Fibroblast of skin of back (primary cell): ENCODE measurements at places on chromosomes 3 and 15.
A peak's percentile ranks its signal among the peaks of the same experiment; 100 is the strongest.

DNA sequence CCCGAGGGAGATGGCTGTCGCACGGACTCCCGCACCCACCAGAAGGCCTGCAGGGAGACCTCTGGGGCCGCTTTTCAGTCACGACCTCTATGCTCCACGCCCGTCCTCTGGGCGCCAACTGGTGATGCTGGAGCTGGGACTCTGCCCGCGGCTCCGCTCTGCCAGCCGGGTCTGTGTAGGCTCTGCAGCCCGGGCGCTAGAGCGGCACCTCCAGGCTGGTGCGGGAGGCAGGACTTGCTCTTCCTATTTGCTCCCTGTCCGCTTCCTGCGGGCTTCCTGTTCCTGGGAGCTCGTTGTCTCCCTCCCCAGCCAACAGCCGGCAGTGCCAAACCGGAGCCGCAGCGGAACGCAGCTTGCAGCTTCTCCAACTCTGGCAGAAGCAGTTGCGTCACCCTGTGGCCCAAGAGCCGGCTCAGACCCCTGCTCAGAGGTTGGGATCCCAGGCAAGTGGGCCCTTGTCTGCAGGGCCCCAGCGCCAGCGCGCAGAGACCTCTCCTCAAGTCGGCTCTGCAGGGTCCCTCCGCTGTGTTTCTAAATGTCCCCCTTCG, 285.9 kb downstream of the XXYLT1 start:
- peak; percentile 33 for DNase-seq

DNA sequence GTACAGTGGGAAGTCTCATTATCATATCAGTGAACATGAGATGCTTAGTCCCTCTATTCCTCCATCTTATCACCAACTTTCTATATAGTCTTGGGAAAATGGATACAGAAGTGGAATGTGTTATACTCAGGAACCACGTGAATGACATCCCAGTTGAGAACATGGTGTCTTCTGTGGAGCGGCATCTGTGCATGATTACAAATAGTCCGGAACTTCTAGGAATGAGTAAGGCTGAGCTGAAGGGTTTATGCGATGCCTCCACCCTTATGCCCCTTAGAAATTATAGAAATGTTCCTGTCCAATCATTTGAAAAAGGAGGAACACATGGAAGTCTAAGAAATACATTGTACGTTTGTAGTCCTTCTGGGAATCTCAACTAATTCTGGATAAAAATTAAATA, 64.8 kb upstream of the TMEM108 start:
- DNase-seq: no peak

DNA sequence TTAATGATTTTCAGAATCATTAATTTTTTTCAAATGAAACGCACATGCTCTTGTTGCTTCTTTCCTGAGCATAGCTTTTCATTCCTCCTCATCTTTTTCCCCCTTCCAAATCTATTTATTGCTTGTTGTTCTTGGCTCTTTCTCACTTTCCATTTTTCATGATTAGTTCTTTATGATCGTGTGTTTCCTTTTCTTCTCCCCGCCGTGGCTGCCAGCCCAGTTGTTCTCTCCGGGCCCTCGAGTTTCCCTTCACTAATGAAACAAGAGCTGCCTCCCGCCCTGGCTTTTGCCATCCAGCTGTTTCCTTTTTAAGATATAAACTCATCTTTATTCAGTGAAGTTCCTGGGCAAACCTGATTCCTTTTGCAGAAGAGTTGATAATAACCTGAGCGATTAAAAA, 170.2 kb upstream of the NR2F2 start:
- DNase-seq: no peak

- no peak for DNase-seq
Observed at GRCh38 chr15:74434263-74435136, 742 bp upstream of the SEMA7A start.

DNA sequence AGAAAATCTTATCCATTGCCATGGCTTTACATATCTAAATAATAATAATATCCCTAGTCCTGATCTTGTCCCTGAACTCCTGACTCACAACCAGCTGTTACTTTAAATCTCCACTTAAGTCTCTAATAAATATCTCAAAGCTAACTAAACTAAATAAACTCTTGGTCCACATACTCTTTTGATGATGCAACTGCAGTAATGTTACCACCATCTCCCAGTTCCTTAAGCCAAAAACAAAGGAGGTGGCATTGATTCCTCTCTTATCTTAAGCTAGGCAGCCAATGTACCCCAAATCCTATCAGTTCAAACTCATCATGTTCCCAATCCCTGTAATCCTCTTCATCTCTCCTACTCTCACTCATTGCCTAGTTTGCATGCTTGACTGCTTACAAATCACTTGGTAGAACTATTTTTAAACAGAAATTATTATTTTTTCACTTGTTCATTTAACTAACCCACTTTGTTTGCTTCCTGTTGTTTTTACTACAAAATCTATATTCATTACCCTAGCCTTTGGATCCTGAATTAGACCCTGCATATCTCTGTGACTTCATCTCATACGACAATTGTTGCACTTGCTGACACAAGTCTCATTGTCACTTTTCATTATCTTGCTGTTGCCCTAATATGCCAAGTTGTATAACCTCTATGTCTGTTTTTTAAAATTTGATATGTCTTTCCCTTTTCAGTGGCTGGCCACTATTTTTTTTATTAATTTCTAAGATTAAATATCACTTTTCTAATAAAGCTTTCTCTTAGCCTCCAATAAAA, 462.2 kb downstream of the ZPLD1 start:
- DNase-seq: peak; percentile 6

GRCh38 chr3:134483195-134483900, 2.4 kb downstream of the ANAPC13 start:
- DNase-seq: peak; percentile 88

DNA sequence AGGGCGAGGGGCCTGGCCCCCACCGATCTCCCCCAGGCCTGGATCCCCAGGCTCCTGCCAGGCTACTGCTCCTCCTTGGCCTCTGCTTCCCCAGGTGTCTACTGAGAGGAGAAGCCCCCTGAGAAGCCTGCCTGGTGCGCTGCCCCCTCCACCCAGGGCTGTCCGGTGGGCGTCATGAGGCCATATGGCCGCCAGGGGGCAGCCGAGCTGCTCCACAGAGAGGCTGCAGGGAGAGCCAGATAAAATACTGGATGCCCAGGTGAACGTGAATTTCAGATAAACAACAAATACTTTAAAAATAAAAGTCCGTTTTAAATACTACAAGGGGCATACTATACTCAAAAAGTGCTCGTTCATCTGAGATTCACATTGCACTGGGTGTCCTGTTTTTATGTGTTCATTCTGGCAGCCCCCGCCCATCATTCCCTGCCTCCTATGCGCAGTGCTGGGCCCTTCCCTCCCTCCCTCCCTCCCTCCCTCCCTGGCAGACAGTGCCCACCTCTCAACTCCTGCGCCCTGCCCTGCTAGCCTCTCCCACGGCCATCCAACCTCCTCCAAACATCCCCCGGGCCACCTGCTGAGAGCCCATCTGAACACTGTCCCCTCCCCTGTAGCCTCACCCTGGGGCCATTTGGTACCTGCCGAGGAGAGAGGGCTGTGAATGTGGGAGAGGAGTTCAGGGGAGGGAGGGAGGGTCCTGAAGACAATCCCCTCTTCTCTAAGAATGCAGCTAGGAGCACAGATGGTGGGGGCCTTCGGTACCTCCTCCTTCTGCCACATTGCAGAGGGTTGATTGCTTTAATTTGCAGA, 29.6 kb downstream of the PSTPIP1 start:
- DNase-seq: peak; percentile 47

- no peak for DNase-seq
Observed at GRCh38 chr3:25142609-25143355, 285.3 kb upstream of the RARB start.

DNA sequence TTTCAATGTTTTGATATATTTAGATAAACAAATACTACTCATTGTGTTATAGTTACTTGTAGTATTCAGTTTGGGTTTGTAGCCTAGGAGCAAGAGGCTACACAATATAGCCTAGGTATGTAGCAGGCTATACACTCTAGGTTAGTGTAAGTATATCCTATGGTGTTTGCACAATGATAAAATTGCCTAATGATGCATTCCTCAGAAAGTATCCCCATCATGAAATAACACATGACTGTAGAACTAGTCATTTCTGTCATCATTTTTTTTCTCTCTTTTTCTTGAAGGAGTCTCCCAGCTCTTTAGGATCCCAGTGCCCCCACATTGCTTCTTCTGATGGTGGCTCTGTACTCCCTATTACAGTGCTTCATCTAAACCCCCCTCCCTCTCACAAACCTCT, 157.7 kb upstream of the CADPS start:
- DNase-seq: peak; percentile 73
